ENCODE measurements at places on chromosomes 3 and 15. TPM values are rescaled to one million over a fixed set of nuclear protein-coding genes. Genes with fewer than 3 reads are reported as not detected.

The APPL1 gene
- 30.8 TPM for total RNA-seq

The KLHDC8B gene
- total RNA-seq, result 10.4 TPM

The ULK3 gene
- 48.4 TPM for total RNA-seq

The CFAP161 gene
- total RNA-seq, result 0.15 TPM

All from HCT116 (cell line).